ENCODE measurements at places on chromosomes 12 and 14.

GRCh38 chr14:45194964-45195363 lies 58.0 kb downstream of the MIS18BP1 start:
- no peak for DNase-seq

- no peak for DNase-seq
Observed at GRCh38 chr12:122129131-122129530, 44.9 kb downstream of the IL31 start.

DNA sequence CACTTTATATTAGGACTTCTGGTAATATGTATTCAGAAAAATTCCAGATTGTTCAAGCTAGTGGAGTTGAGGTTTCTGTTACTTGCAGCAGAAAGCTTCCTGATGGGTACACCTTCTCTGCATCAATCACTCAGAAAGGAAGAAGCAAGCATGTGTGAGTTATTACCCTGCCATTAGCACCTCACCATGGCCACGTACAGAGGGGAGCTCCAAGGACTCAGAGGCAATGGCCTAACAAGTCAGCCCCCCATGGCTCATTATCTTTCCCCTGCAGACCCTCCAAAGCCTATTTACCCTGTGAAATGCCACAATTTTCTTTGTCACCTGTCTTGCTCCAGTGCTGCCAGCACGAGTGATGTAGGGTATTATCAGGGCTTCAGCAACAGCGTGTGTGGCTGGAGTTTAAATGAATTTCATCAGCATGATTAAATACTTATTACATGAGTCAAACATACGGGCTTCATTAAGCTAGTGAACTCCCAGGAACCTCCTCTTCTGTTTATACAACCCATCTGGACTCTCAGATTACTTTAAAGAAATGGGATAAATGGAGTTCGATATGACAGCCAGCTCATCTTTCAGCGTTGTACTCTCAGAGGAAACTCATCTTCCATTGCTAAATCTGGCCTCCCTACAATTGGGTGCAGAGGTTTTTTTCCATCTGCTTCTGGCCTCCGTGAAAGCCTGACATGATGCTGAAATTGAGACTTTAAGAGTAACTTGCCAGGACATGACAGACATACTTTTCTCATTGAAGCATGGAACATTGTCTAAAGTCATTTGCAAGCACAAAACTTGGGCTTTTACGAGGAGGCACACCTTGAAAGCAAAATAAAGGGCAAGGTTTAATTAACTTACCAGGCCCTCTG lies 135.9 kb downstream of the TMEM30B start:
- no peak for DNase-seq

DNA sequence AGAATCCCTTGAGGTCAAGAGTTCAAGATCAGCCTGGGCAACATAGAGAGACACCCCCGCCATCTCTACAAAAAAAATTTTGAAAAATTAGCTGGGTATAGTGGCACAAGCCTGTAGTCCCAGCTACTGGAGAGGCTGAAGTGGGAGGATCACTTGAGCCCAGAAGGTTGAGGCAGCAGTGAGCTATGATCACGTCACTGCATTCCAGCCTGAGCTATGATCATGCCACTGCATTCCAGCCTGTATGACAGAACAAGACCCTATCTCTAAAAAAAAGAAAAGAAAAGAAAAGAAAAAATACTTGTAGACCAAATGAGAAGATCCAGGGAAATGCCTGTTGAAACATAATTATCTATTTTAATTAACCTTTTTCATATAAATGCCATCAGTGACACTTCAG lies 93.8 kb upstream of the MDM1 start:
- DNase-seq, result no peak

DNA sequence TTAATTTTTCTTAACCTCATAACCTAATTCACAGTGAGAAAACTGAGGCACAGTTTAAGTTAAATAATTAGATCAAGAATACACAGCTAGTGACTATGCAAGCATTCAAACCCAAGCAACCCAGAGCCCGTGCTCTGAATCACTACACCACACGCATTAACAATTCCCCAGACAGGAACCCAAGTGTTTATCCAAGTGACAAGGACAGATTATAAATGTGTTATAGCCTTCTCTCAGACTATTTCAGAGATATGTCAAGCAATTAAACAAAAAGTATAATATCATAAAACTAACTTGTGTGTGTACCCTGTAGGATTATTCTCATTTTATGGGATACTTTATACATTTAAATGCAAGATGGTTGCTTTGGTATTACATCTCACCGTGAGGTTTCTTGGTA lies 43.8 kb downstream of the MED13L start:
- no peak for DNase-seq

DNA sequence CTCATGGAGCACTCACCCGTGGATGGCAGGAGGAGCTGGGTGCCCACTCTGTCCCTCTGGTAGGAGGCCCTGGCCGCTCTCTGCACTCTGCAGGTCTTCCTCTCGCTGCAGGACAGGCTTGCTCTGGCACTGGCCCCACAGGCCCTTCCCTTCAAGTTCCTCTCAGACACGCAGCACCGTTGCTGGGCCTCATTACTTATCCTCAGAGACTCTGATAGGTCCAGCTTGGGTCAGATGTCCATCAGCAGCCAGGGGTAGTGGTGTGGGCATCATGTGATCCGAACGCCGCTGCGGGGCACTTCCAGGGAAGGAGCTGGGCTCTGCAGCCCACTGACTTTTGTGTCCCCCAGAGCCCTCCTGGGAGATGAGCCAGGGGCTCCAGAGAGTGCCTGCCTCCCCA lies 11.8 kb downstream of the OTUB2 start:
- no peak for DNase-seq

Measured in spinal cord (tissue), 10 donors.